ENCODE measurements at places on chromosomes 11 and 22.

DNA sequence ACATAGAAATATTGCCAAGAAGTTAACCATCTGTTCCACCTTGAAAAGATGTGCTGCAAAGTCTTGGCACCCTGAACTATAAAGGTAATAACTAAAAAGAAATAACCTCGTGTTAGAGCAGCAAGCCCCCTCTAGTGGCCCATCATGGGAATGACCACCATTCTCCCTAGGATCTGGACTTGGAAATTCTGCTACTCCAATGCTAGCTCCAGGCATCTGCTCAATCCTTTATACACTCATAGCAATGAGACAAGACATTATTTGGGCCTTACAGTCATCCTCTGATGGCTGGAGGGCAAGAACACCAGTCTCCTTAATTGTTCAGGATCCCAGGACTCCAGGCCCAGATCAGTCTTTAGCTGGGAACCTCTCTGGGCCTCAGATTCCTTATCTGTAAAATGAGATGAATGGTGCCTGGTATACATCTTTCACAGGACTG lies 76.0 kb downstream of the CWC15 start:
- no peak for DNase-seq

GRCh38 chr11:71265559-71266092 lies 13.2 kb upstream of the SHANK2 start:
- no peak for DNase-seq

DNA sequence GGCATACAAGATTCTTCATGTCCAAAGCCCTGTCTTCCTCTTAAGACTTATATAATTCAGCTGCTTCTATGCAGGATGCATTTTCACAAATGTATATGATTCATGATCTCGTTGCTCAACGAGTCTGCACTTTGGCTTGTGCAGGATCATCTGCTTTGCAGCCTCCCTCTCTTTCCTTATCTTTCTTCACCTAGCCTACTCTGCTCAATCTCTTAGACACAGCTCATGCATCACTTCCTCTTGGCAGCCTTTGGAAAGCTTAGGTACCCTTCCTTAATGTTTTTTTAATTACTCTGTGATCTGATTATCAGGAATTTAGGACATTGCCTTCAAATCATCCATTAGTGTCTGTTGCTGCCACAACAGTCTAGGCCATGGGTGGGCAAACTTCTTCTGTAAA lies 673.8 kb downstream of the NELL1 start:
- DNase-seq = no peak

GRCh38 chr22:46465793-46466192 lies 71.6 kb downstream of the CELSR1 start:
- no peak for DNase-seq

- no peak for DNase-seq
These were observed 2.5 kb downstream of the TALDO1 start for GRCh38 chr11:749731-750130.

DNA sequence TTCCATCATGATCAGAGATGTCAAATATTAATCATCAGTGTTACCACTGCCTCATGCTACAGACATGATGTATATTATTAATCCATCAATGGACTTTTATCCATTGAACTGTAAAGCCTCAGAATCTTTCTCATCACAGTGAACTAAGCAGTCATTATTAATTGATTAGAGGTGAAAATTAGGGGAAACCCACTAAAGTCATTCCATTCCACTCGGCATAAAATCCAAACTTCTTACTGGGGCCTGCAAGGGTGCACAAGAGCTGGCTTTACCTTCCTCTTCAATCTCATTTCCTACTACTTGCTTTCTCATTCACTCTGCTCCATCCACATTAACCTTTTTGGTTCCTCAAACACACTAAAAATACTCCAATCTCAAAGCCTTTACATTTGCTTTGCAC lies 7.9 kb upstream of the CD44 start:
- no peak for DNase-seq

GRCh38 chr11:112523031-112523430 lies 262.4 kb upstream of the PLET1 start:
- no peak for DNase-seq

DNA sequence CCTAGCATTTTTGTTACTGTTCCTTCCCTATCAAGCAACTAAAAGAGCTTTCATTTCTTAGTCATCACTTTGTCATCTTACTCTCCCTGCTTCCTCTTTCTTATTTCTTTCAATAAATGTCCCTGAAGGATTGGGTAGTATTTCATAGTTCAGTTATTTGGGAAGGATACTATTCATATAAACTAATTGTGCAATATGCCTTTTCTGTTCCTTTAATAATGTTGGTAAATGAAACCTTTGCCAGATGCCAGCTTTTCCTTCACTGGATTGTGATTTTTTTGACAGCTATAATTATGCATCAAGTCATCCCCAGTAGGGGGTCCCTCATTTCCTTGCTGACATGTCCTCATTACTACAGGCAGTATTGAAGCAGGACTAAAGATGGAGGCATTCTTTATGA lies 101.7 kb downstream of the ATM start:
- peak; percentile 38 for DNase-seq
